ENCODE measurements at places on chromosomes 5 and 9.
A peak's percentile ranks its signal among the peaks of the same experiment; 100 is the strongest.

- DNase-seq: no peak
These were observed 482.7 kb downstream of the RAB3C start for GRCh38 chr5:59065554-59065953.

DNA sequence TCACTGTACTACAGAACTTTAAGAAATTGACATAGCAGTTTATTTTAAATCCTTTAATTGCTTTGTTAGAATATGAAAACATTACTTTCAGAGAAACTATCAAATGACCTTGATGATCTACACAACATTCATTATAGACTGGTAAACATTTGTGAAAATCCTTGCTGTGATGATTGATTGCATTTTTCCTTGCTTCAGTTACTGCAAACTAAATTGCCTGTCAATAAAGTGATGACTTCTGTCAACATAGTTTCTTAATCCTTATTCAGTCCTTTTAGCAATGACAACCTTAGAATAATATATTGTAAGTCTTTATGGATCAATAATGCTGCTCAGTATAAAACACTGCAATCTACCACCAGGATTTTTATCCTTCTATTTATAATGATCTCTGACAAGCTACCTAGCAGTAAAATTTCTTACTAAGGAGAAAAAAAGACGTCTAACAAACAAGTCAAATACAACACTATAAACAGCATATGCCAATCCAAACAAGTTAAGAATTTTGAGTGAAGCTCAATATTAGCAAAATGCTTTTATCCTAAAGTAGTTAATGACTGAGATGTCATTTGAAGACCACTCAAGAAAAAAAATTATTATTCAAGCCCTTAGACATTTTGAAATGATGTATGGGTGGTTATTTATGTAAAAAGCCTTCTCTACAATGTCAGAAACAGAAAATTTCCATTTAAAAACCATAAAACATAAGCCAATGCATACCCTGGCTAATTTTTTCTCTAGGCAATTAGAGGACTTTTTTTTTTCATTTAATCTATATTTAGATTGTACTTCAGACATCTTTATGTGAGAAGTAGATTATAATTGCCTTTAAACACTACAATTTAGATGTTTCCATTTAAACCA lies 105.5 kb downstream of the FBXL17 start:
- DNase-seq: no peak

DNA sequence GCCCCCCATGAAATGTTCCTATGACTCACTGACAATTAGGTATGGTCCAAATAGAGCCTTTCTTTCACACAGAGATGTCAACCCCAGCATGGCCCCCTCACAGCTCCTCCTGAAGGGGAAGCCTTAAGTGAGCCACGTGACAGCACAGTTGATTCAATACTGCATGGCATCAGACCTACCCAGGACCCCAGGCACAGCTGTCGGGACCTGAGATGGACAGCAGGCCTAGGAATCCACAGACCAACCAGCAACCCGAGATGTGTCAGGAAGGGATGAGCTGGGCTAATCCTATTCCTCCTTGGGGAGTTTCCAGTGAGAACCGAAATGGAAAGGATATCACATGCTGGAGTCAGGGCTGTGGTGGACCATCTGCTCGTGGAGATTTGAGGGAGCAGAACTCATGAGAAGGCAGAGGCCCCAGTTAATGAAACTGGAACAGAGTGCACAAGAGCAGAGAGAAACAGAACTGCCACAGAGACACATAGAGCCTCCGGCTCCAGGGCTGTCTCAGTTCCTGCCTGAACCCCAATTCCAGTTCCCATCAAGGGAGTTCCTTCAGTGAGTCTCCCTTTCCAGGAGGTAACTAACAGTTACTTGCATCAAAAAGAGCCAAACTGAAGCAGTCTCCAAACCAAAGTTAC lies 42.1 kb upstream of the SMIM23 start:
- DNase-seq: no peak

GRCh38 chr9:125407974-125408900 lies 146.6 kb downstream of the GAPVD1 start:
- DNase-seq: peak; percentile 45

DNA sequence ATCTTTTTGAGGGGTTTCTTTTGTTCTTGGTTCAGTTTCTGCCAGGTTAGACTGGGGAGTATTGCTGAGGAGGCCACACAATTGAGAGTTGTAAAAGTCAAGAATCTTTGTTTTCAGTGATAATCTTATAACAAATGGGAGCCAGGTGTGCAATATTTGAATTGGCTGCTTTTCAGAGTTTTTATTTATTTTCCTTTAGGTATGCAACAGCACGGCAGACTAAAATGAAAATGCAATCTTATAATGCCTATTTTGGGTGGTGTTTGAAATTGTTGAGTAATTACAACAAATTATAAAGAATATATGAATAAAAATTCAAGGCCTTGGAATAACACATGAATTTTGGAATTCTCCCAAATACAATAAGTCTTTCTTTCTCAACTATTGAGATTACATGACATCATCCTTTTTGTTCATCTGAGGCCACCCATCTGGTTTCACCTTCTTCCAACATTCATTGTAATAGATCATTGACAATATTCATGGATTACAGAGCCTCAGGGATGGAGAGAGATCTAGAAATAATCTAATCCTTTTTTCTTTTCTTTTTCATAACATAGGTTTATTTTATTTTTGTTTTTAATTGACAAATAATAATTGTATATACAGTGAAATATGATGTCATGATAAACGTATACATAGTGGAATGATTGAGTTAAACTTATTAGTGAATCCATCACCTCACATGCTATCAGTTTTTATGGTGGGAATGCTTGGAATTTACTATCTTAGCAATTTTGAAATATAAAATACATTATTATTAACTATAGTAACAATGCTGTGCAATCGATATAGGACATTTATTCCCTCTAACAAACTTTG lies 1061.0 kb downstream of the NR2F1-AS1 start:
- no peak for DNase-seq

DNA sequence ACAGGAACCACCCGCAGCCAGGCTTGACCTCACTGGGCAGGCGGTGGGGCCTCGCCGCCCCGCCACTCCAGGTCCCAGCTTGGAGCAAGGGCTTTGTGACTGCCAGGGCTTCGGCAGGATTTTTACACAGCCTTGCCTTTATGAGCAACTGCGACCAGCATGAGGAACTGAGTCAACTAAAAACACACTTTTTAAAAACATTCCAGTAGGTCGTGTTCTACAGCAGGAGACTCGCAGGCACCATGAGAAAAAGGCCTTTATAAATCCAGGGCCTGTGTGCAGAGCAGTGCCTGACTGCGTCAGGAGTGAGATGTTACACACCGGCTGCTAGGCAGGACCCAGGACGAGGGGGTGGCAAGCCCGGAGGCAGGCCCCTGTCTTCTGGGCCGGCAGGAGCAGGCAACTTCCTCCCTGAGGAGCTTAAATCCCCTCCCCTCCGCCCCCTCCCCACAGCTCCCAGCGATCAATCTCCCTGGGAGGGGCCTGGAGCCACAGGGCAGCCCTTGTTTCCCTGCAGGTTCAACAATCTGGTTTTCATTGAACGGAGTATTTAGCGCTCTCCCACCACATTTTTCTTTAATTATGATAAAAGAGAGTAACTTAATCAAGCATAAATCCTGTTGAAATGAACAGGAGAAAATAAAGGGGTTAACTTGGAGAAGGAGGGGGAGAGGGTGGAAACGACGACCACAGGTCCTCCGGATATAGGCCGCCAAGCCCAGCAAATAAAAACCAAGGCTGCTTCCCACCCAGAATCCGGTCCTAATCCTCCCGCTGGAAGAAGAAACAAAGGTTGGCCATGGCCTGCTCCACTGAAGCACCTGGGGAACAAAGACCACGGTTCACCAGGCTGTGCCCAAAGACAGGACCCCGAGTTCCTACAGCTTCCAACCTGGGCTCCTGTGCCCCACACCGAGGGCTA lies 92.5 kb downstream of the ROR2 start:
- DNase-seq: no peak

DNA sequence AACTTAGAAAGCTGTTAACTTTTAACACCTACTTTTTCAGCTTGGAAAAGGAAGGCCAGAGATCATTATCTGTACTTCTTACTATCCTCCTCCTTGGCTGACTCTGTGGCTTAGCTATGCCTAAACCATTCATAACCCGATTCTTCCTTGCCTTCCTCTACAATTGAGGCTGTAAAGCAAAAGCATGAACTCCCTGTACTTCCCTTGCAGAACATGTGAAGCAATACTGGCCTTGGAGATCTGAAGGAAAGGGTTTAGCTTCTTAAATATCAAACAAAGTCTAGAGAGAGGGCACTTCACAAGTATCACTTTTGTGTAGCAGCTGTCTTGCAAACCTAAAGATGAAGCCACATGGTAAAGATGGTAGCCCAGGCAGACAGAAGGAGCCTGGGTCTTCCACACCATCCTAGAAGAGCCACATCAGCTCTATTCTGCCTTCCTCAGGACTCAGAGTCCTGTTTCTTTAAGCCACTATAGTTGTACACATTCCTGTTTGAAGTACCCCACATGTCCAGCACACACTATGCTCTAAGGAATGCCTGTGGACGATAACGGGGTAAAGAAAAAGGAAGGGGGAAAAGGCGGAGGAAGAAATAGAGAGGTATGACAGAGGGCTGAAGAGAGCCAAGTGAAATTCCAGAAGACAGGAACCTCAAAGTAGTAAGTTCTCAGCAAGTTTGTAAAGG lies 169.2 kb downstream of the SLIT3 start:
- DNase-seq: no peak

GRCh38 chr9:4110562-4110961 lies 189.3 kb downstream of the GLIS3 start:
- DNase-seq: no peak

- no peak for DNase-seq
These were observed 137.8 kb downstream of the PAX5 start for GRCh38 chr9:36896296-36896695.

DNA sequence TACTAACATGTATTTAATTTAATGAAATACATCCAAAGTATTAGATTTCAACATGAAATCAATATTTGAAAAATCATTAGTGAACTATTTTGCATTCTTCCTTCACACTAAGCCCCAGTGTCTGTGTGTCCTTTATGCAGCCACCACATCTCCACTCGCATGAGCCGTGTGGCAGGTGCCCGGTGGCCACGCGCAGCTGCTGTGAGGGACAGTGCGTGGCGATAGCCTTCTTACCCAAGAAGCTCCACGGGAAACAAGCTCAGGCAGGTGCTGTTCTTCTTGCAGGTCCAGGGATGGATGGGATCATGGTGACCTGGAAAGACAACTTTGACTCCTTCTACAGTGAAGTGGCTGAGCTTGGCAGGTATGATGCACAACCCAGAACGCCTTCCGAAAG lies 79.3 kb upstream of the OTULINL start:
- DNase-seq: no peak

DNA sequence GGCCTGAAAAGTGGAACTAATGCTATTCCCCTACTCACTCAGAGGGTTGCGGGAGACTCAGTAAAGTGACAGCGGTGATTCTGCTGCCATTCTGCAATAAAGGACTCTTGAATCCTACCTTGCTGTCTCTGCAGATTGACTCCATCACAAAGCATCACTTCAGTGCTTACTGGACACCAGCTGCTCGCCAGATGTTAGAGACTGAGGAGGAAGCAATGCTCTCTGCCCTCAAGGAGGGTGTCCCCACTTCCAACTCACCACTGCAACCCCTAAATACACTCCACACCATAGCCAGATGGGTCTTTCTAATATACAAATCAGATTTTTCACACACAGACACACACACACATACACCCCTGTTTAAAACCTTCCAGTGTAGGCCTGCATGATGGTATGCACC lies 21.4 kb downstream of the TTLL11 start:
- no peak for DNase-seq

- no peak for DNase-seq
These were observed 195.8 kb upstream of the CDH6 start for GRCh38 chr5:30997681-30998080.

- no peak for DNase-seq
These were observed 142.1 kb downstream of the RXRA start for GRCh38 chr9:134468358-134468757.

DNA sequence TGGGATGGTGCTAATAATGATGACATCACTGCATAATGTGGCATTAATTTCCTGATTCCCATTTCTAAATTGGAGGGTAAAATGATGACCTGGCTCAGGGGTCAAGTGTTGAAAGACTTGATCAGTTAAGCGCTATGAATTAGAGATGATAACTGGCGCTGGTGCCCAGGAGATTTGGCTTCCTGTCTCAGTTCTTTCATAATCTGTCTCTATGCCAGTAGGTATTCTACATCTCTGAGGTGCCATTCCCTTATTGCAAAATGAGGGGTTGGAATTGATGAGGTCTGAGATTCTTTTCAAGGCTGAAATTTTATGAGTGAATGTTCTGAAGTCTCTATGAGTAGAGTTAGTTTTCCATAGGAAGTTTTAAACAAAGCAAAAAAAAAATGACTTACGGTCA lies 1715.1 kb upstream of the WWC1 start:
- DNase-seq: no peak

Measured in central memory CD4-positive, alpha-beta T cell (primary cell).